Mammary epithelial cell (primary cell): ENCODE measurements at places on chromosomes 12 and 14.

DNA sequence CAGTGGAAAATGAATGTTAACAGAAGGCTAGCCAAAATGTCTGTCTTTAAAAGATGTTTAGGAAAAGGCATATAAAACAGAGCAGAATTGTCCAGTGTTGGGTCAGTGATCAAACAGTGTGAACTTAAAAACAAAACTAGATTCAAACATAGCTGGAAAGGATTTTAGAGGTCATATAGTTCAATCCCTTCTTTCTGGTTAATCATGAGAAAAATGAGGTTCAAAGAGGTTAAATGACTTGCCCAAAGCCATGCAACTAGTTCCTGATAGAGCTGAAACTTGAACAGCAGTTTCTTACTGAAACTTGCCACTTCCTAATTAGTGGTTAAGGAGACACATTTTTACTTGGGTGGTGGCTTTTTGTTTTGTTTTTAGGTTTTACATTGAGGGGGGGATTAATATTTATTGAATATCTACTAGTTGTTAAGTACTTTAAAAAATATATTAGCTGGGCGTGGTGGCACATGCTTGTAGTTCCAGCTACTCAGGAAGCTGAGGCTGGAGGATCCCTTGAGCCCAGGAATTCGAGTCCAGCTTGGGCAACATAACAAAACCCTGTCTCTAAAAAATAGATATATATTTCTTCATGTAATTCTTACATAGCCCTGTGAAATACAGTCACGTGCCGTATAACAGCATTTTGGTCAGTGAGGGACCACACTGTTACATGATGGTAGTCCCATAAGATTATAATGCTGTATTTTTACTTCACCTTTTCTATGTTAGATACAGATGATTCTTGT lies 20.4 kb downstream of the ACVR1B start:
- DNase-seq, result no peak

GRCh38 chr12:19196959-19197630 lies 67.6 kb downstream of the PLEKHA5 start:
- no peak for DNase-seq

DNA sequence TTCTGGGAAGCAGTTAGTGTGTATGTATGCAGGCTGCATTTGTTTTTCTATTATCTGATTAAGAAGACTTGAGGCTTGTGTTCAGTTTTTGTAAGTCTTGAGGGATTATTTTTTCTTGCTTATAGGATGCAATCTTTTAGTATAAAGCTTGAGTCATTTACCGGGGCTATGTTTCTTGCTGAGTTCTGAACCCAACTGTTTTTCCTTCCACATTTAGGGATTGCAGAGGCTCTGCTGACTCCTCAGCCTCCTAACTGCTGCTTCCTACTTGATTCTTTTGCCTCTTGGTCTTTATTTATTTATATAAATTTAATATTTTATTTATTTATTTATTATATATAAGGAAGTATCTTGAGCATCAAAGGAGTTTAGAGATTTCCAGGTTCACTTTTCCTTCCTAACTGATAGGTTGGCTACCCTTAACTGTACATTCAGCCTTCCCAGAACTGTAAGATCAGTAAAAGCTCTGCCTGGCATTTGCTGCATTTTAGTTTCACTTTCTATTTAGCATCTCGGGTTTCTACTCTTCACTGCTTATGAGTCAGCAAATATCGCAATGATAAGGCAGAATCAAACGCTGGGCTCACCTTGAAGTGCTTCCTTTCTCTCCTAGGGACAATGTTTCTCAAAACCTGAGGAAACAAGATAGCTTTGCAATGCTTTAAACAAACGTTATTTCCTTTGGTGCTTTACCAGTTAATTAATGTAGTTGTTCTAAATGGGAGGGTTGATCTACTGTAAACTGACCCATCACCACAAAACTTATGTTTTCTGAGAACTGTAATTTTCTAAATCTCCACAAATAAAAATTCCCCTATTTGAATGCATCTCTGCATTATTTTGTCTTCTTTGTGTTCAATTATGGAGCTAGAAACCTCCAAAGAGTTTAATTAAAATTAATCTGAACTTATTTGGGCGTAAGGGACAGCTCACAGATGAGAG lies 1183.7 kb upstream of the TMEM132C start:
- DNase-seq, result peak; percentile 78

- DNase-seq, result no peak
Observed at GRCh38 chr14:91029456-91030217, 30.8 kb downstream of the RPS6KA5 start.

DNA sequence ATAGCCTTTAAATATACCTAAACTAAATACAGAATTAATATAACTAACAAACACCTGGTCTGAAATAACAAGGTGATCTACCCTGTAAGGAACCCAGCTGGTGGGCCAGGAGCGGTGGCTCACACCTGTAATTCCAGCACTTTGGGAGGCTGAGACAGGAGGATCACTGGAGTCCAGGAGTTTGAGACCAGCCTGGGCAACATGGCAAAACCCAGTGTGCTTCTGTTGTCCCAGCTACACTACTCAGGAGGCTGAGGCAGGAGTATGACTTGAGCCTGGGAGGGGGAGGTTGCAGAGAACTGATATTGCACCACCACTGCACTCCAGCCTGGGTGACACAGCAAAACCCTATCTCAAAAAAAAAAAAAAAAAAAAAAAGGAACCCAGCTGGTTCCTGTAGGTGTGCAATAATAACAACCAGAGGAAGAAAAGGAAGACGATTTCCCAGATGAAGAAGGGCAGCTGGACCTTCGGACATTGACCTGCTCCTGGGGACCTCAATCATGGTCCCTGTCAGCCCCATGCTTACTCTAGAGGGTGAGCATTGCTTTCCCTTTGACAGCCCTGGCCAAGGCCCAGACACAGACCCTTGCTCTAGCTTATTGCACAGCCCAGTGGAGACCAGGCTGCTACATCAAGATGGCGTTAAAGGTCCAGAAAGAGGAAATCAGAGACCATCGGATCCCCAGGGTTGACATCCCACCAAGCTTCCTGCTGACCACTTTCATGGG lies 5.4 kb downstream of the FOS start:
- DNase-seq, result peak; percentile 32

DNA sequence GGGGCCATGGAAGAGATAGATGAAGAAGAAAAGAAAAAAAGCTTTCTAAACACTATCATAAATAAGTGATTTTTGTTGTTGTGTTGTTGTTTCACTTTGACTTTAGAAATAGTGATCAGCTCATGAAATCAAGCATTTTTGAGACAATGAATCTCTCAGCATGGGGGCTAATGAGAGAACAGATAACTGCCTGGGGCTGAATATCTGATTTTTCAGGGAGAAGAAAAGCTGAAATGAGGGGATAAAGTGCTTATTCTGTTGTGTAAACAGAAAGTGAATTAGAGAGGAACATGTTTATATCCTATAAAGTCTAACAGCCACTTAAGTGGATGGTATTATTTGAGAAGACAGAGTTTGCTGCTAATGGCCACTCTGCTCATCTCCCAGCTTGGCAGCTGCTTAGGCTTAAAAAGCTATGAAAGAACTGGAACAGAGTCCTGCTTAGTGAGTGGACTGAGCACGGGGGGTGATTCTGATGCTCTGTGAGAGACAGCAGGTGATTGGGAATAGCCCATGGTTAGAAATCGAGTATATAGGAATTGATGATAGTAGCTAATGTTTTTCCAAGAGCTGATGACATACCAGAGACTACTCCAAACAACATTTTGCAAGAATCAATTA lies 646.1 kb upstream of the TMEM132C start:
- no peak for DNase-seq

- DNase-seq, result peak; percentile 92
Observed at GRCh38 chr14:67411820-67412421, at the start of gene PLEK2. Gene PLEK2, minus strand, starts transcription at chr14:67412165. Its CDS starts 106 bp downstream, at chr14:67412059.
